ENCODE measurements at places on chromosomes 1 and 21.

DNA sequence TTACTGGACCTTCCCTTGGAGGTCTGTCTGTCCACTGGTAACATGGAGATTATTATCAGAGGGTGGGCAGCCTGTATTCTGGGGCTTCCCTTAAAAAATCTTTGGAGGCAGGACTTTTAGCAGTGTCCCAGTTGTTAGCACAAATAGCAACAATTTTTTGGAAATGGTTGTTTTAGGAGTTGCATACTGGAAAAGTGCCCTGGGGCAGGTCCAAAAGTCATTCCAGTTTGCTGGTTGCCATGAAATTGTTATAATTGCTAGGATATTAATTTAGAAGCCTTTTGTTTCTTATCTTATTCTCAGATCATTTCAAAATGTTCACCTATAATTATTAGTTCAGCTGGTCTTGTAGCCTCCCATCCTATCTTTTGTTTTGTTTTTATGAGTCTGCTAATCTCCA lies 71.0 kb downstream of the PTGS2 start:
- DNase-seq: no peak

- DNase-seq: no peak
These were observed 209.8 kb downstream of the DISC1 start for GRCh38 chr1:231836227-231836893.

- DNase-seq: no peak
These were observed at the start of gene A3GALT2 for GRCh38 chr1:33320619-33321165. Gene A3GALT2, minus strand, starts transcription at chr1:33321098. Its CDS starts 0 bp downstream, at chr1:33321098.

DNA sequence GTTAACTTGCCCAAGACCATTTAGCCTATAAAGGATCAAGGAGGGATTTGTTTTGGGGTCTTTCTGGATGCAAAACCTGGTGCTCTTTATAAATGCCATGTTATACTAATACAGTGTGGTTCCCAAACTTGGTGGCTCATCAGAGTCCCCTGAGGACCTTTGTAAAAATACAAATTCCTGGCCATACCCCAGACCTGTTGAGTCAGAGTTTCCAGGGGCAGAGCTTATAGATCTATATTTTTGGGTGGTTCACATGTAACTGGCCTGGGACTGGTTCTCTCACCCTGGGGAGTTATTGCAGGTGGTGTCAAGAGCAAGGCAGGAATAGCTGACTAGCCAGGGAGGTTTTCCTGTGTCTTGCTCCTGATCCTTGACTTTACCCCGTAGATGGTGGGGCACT lies 136.9 kb upstream of the HNRNPU start:
- no peak for DNase-seq

DNA sequence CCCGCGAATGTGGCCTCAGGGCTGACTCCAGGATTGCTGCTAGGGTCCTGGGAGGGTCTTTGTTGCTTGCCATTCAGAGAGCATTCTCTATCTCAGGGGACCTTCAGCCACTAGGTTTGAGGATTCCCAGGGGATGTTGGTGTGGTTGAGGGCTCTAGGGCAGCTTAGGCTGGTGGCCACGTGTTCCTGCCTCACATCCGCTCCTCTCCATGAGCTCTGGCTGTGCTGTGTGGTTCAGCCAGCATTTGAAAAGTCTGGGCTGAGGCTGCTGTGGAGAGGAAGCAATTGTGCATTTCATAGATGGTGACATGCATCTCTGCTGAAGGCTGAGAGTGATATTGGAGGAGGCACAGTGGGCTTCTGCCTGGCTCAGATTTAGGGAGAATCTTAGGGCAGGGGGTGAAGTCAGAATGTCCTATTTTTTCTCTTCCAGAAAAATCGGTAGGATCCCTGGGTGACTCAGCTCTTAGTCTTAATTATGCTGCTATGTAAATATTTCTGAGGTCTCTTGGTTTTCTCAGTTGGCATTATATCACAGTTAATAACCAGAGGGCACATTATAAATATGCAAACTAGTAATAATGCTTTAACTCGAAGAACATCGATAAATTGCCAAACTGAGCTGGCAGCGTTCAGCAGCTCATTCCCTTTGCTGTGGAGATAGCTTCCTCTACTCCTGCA lies 182.3 kb downstream of the CAMTA1 start:
- no peak for DNase-seq

DNA sequence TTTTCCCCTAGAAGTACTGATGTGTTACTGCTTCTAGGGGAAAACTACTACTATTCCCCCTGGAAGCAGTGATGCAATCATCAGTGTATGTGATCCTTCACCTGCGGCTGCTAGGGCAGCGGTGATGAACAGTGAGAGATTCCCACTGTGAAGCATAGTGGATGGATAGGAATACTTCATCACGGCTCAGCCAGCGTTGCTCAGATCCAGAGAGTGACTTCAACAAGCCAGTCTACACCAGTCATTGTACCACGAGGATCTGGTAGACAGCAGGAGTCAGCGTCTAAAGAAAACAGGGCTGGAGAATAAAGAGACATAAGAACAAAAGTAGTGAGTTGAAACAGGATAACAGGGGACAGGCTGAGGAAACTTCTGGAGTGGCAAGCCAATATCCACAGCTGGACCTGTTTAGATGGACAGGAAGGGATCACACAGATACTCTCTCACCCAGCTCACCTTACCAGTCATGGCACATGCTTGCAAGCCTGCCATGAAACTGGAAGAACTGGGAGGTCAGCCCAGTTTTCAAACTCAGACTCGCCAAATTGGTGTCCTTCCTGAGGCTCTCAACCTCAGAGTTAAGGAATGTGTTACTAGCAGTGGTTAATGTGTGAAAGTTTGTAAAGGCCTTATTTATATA lies 42.4 kb upstream of the LRRC52 start:
- DNase-seq: no peak

DNA sequence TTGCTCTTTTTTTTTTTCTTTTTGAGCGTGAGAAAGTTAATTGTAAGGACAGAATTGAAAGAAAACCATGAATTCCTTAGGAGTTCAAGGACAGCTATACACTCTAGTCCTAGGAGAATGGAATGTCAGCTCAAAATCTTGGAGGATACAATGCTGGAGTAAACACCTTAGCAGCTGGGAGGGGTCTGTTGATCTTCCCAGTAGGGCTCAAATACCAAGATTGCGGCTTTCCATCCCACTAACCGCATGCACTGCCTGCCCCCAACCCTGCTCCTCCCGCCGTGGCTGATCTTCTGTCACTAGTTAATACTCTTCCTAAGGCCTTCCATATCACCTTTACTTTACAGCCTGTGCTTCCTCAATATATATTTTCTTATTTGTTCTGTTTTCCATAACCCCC lies 2.6 kb upstream of the PDC start:
- no peak for DNase-seq

Data from GM12864 (cell line).